Breast epithelium (tissue), 4 donors: ENCODE measurements at places on chromosomes 6 and 20.

DNA sequence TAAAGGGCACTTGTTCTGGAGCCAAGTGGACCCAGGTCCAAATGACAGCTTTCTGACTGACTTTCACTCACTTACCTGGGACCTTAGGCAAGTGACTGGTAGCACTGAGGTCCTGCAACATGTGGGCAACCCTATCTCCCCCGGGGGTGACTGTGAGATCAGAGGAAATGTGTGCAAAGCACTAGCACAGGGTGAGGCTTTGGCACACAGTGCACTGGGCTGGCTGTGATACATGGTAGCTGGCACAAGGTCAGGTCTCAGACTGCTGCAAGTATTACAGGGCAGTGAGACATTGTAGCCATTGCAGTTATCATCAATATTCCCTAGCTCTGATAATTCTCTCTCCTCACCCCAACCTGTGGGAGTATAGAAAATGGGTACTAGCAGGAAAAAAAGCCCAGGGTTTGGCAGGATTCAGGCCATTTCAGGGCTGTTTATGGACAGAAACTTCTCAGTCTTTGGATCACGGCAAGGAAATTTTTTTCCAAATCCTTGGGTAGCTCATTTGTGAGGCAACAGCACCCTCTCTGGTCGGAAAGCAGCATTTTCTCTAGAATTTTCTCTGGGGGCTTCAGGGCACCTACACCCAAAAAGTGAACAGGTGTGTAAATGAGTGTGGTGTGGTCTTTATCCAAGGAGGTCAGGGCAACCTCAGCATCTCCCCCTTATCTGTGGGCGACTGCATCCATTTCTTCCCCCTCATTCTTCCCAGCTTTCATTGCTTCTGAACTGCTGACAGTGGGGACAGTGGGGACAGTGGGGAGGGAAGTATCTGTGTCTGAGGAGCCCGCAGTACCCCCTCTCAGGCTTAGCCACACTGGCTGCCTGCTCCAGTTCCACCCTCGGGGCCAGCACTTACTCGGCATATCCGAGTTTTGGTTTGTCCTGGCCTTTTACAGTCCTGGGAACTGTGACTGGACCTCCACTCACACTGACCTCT is 148.7 kb upstream of the PHACTR3 start:
- peak; percentile 28 for DNase-seq

DNA sequence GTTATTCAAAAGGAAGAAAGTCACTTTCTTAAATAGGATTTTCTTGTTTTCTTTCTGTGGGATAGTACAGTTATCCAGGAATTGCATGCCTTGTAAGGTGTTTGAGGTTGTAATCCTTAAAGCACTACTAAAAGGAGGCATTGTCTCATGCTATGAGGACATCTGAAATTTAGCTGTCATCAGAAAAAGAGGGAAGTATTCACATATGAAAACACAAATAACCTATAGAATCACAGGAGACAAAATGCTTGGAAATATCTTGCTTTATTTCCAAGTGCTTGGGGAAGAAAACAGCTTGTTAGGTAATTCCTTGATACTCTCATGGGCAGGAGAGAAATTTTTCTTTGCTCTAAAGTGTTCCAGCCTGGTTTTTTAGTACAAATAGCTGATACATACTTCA is 40.1 kb downstream of the HECA start:
- DNase-seq, result no peak

DNA sequence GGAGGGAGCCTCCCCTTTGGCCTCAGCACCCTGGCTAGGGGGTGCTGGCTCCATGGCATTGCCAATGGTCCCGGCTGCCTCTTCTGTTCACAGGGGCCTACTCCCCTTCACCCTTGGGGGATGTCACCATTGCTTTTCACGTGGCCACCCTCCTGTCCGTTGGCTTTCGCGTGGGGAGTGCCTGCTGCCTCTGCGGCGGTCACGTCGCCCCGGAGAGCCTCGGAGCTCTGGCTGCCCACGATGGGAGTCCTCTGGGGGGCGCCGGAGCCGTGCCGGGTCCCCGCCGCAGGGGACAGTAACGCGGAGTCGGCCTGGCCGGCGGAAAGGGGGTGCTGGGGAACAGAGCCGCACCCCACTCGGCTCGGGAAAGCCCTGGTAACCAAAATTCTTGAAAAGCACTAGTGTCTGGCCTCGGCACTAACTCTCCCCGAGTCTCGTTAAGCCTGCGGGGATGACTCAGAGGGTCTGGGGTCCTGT is 661 bp upstream of the HEBP2 start:
- no peak for DNase-seq

DNA sequence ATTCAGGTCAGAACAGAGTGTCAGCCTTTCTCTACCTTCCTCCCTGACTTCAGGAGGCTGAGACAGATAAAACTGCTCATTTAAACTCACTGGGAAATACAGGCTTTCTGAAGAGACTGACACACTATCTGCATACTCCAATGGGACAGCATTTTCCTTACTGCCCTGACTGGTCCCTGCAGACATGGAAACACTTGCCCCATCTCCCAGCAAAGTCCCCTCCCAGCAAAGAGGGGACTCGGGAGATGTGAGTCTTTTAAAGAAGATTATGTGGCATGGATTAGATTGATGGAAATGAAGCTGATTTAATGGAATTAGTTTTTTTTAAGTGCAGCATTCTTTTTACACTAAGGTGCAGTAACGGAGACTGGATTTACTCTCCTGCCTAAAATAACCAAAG is 90.8 kb downstream of the CFAP61 start:
- DNase-seq, result no peak
